ENCODE measurements at places on chromosomes 16 and 17.

GRCh38 chr17:65593092-65593854, 31.8 kb upstream of the AXIN2 start:
- no peak for DNase-seq

- peak; percentile 63 for DNase-seq
Measured at GRCh38 chr16:56789360-56789759, 59.4 kb downstream of the NUP93 start.

- DNase-seq = no peak
Measured at GRCh38 chr17:17826342-17826713, 10.5 kb downstream of the SREBF1 start.

GRCh38 chr17:76417499-76418143, 33.2 kb downstream of the SPHK1 start:
- DNase-seq = no peak

All from ELR (cell line).